ENCODE measurements at places on chromosomes 5 and 9.

GRCh38 chr5:76804266-76804665, 14.6 kb upstream of the F2RL1 start:
- no peak for DNase-seq

GRCh38 chr9:111886983-111887718, 9.5 kb upstream of the UGCG start:
- no peak for DNase-seq

GRCh38 chr9:133525677-133526076, 918 bp upstream of the MYMK start:
- no peak for DNase-seq

- DNase-seq: no peak
Observed at GRCh38 chr9:134314950-134315715, 11.1 kb upstream of the RXRA start.

DNA sequence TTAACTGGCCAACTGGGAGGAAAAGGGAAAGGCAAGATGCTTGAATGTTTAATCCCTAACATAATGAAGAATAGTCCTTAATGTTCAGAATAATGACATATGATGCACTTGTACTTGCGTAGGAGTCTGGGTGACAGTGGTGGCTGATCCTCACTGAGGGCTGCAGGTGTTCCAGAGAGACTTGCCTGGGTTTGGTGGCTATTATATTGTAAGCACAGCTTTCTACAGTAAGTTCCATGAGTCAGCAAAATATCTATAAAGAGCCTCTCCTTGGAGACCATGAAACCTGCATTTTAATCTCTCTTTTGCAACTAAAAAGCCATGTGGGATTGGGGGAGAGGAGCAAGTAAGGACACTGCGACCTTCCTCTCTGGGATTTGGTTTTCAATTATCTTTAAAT, 1.9 kb upstream of the NPR2 start:
- DNase-seq: no peak

DNA sequence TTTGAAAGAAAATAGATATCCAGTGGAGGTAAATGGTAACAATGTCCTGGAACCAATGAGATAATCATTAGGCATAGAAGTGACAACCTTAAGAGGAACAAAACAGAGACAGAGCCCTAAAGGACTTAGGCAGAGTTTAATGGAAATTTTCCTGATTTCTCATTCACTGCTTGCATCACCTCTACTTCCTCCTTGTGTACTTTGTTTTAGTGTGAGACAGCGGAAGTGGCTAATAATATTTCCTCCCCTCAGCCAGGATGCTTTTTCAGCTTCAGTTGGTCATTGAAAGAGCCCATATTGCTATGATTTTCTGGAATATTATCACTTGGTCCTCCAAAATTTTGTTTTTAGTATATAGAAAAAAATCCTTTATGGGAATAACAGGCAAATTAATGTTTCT, 153.4 kb upstream of the MPDZ start:
- DNase-seq: no peak

DNA sequence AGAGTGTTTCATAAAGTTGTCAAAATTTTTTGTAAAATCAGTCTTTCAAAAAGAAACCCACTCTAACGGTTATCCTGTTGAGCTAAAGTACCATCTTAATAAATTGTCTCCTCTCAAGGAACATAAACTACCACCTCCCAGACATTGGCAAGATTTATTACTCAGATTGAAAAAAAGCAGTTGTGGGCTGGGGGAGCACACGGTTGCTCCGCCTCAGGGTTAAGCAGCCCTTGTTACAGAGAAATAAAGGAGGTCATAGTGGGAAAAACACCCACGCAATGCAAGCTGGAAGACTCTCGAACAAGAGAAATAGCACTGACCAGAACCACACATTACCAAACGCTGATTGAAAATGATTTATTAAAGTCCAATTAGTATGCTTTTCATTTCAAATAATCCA, 165.3 kb downstream of the LPAR1 start:
- DNase-seq: no peak

DNA sequence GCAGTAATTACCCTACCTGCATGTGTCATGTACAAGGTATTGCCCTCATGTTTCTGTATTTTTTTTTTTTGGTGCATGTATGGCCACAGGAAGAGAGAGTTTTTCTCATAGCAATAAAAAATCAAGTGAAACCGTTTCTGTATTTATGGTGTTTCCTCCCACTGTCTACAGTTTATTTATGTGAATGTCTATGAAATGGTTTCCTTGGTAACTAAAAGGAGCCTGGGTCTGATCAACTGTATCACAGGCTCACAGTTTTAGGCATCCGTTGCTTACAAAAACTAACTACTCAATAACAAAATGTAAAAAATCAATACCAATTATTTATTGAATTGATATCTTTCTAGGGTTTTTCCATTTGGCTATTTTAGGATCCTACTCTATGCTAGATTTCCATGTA, 464.4 kb downstream of the TAF11L14 start:
- DNase-seq: no peak

DNA sequence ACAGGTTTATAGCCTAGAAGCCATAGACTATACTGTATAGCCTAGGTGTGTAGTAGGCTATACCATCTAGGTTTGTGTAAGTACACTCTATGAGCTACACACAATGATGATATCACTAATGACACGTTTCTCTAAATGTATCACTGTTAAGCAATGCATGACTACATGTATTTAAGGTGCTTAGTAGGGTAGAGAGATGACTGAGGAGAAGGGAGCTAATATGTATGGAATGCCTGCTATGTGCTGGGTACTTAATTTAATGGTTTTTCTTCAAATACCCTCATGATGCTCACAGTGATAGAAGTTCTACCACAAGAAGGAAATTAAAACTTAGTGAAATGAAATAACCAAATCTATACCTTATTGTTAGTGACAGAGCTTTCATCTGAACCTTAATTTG, 1785.5 kb downstream of the EFNA5 start:
- DNase-seq: peak; percentile 67

DNA sequence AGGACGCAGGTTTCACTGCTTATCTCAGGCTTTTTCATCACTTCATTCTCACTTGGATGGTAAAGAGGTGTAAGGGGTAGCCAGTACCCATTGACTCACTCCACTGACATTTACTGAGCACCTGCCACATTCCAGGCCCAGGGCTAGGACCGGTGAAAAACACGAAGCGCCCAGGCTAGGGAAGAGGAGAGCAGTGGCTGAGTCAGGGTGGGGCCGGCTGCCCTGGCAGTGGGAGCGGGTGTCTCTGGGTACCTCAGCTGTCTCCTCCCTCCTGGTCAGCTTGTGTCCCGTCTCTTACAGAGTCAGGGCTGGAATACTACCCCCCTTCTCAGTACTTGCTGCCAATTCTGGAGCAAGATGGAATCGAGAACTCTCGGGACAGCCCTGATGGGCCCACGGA, 22.2 kb downstream of the LRSAM1 start:
- DNase-seq: no peak

GRCh38 chr5:141850244-141850768, 27.9 kb downstream of the PCDH1 start:
- DNase-seq: peak; percentile 49

- no peak for DNase-seq
Observed at GRCh38 chr5:84568171-84568570, 183.5 kb upstream of the EDIL3 start.

GRCh38 chr9:121821326-121821725, 169.9 kb downstream of the DAB2IP start:
- DNase-seq: no peak

GRCh38 chr9:9951556-9952160, 661.1 kb downstream of the PTPRD start:
- no peak for DNase-seq

DNA sequence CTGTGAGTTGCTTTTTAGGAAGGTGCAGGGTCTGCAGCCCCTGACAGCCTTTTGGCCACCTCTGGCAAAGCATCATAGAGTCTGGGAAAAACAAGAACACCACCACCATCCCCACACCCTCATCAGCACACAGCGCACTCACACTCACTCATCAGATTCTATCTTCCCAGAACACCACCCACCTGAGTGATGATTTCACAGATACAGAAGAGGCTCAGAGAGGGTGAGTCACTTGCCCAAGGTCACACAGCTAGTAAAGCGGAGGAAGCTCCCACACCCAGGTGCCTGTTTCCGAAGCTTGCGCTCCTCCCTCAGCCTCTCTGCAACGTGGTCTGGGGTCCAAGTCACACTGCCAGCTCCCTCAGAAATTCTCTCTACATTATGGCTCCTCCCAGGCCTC, 41.8 kb upstream of the HRH2 start:
- DNase-seq: no peak

DNA sequence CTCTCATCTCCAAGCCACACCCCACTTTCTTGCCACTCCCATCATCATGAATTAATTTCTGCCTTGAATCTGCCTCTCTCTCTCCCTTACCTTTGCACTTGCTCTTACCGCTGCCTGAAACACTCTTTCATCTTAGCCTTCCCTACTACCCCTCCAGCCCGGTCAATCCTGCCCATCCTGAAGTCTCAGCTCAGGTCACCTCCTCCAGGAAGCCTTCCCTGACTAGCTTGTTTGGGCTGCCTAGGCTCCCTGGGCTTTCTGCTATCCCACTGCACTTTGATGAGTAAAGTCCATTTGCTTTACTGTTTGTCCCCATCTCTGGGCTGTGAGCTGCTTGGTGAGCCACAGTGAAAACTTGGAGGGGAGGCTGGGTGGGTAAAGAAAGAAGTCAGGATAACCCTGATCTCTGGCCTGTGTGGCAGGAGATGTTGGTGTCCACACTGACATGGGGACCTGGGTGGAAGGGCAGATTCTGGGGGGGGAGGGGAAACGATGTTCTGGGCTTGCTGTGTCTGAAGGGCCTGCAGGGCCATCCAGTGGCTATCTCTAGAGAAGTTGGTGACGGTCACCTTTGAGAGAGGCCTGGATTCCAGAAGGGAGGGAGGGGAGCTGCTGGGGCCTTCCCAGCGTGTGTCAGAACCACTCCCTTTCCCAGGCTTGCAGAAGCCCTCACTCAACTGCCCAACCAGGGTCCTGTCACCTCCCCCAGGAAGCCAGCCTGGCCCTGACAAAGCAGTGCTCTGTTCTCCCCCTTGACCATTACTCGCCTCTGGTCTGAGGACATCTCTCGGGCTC, 75.0 kb upstream of the DAB2IP start:
- no peak for DNase-seq

GRCh38 chr5:151151793-151152192, 5.8 kb downstream of the ANXA6 start:
- peak; percentile 19 for DNase-seq

DNA sequence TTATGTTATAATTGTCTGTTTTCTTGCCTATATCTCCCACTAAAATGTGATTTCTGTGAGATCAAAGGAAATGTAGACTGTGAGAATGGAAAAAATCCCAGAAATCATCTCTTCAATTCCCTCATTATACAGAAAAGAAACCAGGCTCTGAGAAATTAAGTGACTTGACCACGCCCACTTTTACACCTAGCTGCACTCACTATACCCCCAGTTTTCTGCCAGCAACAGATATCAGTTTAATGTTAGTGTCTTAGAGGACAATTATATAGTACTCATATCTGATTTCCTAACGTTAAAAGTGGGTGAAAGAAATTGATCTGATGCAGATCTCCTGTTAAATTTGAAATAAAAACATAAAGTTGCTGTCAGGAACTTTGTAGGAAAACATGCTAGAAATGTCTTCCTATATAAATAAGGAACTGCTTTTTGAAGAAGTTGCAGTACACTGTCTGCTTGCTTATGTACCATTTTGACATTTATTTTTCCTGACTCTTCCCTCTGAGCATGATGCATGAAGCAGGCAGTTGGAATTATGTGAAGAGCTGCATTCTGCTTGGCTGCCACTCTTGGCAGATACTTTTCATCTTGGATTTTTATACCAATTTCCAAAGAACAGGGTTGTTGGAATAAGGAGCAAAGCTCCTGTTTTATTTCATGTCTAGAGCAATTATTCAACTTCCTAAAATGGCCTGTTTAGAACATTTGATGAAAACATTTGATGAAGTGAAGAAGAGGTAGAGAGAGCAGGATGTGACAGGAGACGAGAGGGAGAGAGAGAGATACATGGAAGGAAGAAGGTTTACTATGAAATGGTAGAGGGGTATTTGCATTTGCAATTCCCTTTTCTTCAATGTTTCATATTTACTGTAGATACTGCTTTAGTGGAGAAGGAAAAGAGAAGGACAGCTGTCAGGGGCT, 57.3 kb upstream of the RICTOR start:
- DNase-seq: no peak

DNA sequence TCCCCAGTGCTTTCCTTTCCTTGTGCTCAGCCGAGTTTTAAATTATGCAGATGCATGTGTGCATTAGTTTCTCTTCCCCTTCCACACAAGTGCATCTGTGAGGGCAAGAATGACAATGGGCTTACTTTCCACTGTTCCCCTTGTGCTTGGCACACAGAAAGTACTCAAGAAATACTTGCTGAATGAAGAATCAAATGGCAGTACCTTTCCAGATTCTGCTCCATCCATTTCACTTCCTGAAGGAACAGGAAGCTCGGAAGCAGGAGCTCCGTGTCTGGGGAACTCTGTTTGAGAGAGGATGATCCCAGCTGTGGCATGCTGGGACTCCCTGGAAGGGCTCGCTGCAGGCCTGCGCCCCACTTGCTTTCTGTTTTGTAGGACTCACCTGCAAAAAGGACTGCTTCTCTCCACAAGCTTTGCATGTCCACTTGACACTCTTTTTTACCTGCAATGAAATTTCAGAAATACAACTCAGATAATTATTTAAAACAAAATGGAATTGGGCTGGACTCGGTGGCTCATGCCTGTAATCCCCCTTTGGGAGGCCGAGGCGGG, 5.5 kb downstream of the MRNIP start:
- no peak for DNase-seq

GRCh38 chr5:120108586-120109248, 355.4 kb upstream of the PRR16 start:
- peak; percentile 18 for DNase-seq

DNA sequence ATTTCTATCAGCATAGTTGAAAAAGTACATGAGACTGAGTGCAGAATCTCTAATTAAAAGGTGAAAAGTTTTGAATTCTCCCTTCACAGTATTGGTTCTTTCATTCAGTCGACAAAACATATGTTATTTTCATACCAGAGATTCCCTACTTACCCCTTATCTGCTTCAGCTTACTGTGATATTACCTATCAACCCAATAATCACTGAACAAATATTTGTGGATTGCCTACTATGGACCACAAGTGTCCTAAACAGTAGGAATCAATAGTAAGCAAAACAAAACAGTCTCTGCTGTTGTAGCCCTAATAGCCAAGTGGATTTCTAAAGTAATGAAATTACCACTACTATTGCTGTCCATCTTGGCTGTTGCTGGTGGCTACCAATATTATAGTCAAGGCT, 11.5 kb downstream of the CCDC152 start:
- DNase-seq: no peak

DNA sequence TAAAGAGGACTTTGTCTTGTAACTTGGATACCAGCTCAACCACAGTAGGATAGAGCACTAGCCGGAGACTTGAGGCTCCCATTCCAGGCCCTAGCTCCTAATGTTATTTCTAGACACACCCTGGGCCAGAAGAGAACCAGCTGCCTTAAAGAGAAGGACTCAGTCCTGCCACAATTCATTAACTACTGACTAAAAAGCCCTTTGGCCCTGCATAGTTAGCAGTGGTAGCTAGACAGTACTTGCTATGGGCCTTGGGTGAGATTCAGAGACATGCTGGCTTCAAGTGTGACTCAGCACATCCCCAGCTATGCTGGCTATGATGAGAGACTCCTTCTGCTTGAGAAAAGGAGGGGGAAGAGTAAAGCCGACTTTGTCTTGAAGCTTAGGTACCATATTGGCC, 47.3 kb downstream of the TMEM167A start:
- DNase-seq: peak; percentile 70

GRCh38 chr9:86580688-86581087, 226.5 kb upstream of the TUT7 start:
- no peak for DNase-seq

- DNase-seq: no peak
Observed at GRCh38 chr9:134286471-134287245, 39.6 kb upstream of the RXRA start.

- peak; percentile 5 for DNase-seq
Observed at GRCh38 chr5:52947208-52947607, 41.9 kb upstream of the ITGA2 start.

All from fibroblast of skin of back (primary cell).